Stimulated activated CD4-positive, alpha-beta T cell treated with anti-CD3 and anti-CD28 coated beads, Interleukin-15, amount 100 ng/mL, for 1 hour (primary cell): ENCODE measurements at places on chromosomes 3 and 15.
A peak's percentile ranks its signal among the peaks of the same experiment; 100 is the strongest.

GRCh38 chr15:57245130-57245529, 131.2 kb upstream of the CGNL1 start:
- DNase-seq, result no peak

GRCh38 chr3:106485217-106485616, 616.4 kb upstream of the CBLB start:
- no peak for DNase-seq

DNA sequence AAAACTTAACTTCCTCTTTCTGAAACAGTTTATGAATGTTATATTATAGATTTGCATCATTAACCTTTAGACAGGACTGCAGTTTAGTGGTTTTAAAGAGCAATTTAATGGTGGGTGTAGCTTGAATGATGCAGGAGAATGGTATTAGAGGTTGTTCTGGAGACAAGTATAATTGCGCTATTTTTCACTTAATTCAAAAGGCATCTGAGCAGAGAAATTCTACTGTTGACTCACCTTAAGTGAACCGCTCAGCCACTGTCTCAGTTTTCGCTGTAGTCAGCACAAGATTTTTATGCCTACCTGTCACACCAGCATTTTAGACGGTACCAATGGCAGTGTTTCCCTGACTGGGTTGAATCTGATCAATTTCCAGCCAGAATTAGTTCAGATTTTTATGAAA, 348.8 kb upstream of the DCBLD2 start:
- no peak for DNase-seq

GRCh38 chr3:153379516-153379915, 217.5 kb downstream of the RAP2B start:
- no peak for DNase-seq

DNA sequence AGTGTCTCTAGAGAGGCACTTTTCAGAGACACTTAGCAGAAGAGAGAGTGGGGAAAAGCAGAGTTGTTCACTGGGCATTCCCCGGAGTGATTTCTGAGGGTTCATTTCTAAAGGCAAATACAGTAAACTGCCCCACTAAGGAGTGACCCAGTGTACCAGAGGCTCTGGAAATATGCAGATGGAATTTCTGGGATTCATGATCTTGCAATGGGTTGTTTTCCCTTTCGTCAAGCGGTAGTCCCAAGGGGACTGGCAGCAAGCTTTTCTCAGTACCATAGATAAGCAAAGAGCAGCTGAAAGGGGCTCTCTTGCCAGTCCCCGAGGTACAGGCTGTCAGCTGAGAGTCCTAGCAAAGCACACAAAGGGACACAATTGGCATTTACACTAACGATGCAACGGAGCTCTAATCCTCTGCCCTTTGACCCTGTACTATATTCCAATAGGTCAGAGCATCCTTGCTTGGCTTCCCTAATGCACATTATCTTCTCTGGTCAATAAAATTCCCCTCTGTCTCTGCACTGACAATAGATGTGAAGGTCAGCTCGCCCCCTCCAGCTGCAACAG, 155.6 kb downstream of the SEMA6D start:
- DNase-seq, result no peak

- no peak for DNase-seq
Observed at GRCh38 chr3:112303764-112304325, 9.8 kb upstream of the SLC9C1 start.

- DNase-seq, result no peak
Observed at GRCh38 chr3:52893723-52894122, 3.6 kb downstream of the STIMATE start.

DNA sequence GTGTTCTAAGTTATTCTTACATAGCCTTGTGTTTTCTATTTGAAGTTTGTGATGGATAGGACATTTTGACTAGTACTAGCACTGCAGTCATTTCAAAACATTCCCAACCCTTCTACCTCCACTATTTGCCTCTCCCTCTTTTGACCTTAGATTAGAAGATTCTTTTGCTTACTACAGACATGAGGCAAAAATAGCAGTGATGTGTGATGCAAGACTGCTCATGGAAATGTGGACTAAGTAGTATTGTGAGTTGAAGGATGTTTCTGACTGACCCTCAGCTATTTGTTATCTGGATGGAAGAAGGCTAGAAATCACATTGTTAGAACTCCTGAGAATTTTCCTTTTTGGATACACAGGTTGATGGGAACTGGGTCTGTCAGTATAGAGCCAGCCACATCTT, 45.9 kb downstream of the ATP2C1 start:
- no peak for DNase-seq

GRCh38 chr3:99373846-99374210, 264.6 kb upstream of the COL8A1 start:
- DNase-seq, result no peak

- no peak for DNase-seq
Observed at GRCh38 chr3:179391906-179392305, 44.4 kb downstream of the MFN1 start.

DNA sequence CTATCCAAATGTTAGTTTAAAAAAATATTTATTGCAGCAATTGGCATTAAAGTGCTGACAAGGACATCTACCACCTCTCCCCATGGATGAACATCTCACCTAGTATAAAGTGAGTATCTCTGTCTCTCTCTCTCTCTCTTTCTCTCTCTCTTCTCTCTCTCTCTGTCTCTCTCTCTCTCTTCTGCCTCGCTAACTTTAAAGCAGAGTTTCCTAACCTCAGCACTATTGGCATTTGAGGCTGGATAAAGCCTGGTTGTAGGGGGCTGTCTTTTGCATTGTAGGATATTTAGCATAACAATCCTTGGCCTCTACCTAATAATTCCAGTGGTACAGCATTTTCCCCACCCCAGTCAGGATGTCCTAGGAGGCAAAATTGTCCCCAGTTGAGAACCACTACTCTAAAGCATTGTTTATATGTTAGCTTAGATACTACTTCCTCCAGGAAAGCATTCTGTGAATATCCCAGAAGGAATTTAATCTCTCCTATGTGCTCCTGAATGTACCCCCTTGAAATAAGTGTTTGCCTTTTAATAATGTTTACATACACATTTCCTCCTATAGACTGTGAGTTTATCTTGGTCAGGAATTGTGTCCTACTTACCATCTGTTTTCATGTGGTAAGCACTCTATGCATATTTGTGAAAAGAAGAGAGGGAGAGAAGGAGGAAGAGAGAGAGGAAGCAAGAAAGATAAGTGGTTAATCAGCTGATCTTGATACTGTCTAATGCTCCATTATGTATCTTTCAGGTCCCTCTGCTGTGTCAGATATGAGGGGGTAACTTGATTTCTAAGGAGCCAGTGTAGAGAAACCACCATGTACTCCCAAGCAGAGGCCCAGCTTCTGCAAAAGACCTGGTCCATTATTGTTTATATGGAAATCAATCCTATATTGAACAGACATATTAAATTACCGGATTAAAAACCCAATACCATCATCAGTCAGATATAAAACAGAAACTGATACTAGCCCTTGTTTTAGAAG, 346.6 kb downstream of the RBMS3 start:
- no peak for DNase-seq

- DNase-seq, result no peak
Observed at GRCh38 chr3:115224687-115225086, 77.6 kb upstream of the ZBTB20 start.

GRCh38 chr15:55879181-55879580, 114.2 kb downstream of the NEDD4 start:
- no peak for DNase-seq

DNA sequence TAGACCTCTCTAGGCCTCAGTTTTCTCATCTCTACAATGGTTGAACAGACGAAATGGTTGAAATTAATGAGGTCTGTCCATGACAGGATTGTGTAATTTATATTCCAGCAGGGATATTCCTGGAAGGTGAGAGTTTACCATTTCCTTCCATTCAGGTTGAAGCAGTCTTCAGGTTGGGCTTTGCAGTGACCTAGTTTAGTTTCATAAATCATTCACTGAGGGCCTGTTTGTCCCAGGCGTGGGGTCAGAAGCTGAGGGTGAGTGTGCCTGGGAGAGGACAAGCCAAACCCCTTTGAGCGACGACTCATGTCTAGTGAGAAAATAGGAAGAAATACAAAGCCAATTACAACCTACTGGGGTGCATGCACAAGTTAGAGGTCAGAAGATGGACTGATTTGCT, 57.2 kb upstream of the CACNA2D3 start:
- DNase-seq, result no peak

DNA sequence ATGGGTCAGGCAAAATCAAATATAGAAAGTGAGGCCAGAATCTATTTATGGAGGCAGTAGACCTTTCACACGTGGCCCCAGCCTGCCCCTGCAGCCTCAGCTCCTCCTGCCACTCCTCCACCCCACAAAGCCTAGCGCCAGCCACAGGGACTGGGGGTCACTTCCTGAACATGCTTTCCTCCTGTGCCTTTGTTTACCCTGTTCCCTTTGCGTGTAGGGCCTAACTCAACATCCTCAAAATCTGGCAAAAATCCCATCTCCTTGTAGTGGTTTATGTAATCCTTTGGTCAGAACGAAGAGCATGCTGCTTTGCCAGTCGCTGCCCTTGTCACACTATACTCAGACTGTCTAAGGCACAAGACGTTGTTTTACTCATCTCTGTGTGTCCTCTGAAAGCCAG, 39.6 kb downstream of the KBTBD12 start:
- DNase-seq, result no peak

DNA sequence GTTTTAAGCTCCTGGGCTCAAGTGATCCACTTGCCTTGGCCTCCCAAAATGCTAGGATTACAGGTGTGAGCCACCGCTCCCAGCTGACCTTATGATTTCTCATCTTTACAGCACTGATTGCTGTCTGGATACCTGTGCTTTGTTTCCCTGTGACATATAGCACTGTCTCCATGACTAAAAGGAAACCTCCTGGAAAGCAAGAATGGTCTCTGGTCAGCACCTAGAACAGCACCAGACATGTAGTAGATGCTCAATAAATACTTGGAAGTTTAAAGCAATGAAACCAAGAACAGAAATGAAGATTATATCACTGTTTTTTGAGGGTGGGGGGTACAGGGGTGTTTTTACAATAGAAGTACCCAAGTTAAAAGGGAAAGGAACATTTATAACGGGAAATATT, 156.8 kb upstream of the ADAMTS9 start:
- no peak for DNase-seq

GRCh38 chr15:42879443-42879842, 41.1 kb downstream of the TTBK2 start:
- no peak for DNase-seq

GRCh38 chr15:63519041-63519440, 14.6 kb downstream of the USP3 start:
- DNase-seq, result no peak

- no peak for DNase-seq
Observed at GRCh38 chr3:48428572-48429316, 1.1 kb downstream of the PLXNB1 start.

- DNase-seq, result no peak
Observed at GRCh38 chr3:36697229-36698001, 66.9 kb downstream of the DCLK3 start.

DNA sequence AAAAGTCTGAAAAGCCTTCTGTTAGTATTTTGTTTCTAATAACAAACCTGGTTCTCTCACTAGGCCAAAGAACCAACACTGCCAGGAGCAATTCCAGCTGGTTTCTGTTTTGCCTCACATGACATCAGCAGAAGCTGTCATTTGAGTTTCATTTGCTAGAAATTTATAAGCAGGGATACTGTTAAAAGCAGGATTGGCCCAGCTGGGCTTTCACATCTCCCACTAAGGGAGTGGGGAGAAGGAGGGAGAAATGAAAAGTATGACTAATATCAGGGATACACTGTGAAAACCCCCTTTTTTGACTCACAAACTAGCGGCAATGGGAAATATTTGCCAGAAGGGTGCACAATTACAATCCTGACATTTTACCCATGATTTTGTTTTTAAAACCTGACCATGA, 5.3 kb downstream of the CCDC80 start:
- DNase-seq, result no peak

- peak; percentile 36 for DNase-seq
Observed at GRCh38 chr15:31440754-31441311, 114.2 kb downstream of the KLF13 start.

- no peak for DNase-seq
Observed at GRCh38 chr3:85258819-85259218, 300.0 kb downstream of the CADM2 start.
